HS-5 (cell line): ENCODE measurements at places on chromosomes 13 and 19.

DNA sequence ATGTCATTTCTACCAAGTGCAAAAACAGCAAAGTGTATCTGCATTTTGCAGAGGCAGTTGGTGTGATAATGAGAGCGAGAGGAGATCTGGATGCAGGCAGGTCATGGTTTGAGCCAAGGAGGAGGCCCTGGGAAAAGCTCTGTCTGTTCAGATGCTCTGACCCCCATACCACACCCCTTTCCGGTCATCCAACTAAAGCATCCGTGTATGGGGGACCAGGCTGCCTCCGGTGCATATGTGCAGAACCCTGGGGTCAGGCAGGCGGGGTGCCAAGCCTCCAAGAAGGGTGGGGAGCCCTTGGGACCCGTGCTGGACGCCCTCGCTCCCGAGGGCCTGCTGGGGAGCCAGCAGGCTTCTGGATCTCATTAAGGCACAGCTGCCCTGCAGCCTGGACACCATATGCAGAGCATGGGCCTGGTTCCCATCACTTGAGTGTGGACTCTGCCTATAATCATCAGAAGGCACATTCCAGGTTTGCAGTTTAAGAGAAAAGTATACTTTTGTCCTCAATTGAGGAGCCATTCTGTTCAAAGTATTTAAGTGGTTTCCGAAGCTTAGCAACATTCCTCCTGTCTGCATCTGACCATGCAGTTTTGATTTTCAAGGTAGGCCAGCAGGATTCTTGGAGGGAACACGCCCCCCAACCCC is 56.1 kb downstream of the ALOX5AP start:
- no peak for DNase-seq

- DNase-seq, result no peak
Observed at GRCh38 chr19:7326105-7326877, 22.4 kb upstream of the ARHGEF18 start.

DNA sequence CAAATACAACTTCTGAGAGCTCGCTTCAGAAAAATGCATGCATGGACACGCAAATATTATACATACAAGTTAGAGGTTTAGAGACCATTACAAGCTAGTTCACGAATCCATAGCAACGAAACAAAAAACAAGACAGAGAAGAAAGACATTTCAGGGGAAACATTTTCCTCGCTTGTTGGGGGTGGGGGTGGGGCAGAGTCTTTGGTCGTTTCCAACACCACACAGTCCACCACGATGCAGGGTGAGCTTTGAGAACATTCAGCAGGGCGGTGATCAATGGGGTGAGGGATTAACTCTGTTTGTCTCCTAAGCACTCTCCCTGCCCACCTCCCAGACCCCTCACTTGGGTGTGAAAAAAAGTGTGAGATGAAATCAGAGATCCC is 651 bp downstream of the OXGR1 start:
- no peak for DNase-seq

DNA sequence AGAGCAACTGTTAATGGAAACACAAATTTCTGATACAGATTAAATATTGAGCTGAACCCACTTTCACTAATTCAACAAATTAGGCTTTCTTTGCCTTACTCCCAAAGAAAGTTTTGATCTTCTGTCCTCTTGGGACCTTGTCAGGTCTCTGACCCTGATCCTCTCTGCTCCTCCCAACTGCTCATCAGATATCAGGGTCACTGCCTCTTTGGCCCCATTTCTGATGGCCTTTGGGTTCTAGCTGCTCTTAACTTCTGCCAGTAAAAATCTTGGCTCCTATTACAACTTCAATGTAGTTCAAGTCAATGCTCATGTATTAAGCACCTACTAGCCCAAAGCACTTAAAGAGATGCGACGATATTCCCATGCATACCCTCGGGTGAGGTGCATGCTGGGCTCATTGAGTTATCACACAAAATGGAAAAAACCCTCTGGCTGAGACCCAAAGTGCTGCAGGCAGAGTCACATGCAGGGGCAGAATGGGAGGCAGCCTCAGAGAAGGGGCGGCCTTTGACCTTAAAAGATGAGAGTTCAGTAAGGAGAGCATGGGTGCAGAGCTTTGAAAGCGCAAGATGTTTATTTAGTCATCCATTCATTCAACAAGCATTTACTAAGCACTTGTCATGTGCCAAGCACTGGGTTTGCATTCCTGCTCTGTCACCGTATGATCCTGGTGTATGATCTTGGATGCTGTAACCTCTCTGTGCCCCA is 183.4 kb downstream of the USP12 start:
- DNase-seq, result no peak

DNA sequence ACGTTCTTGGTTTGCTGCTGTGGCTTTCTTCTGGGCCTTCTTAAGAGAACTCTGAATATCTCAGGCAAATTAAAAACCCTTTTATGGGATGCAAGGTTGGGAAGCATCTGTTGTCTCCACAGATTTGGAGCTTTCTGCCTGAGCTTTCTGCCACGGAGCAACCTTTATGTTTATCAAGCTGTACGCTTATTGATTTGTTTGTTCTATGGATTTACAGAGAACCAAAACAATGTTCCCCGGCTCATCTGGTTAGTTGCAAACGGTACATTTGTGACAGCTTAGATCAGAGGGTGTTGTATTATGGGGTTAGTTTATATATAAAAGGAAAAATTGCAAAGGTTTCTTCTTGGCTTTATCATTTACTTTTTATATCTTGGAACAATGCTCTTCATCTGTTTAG is 479.6 kb downstream of the DIAPH3 start:
- no peak for DNase-seq

DNA sequence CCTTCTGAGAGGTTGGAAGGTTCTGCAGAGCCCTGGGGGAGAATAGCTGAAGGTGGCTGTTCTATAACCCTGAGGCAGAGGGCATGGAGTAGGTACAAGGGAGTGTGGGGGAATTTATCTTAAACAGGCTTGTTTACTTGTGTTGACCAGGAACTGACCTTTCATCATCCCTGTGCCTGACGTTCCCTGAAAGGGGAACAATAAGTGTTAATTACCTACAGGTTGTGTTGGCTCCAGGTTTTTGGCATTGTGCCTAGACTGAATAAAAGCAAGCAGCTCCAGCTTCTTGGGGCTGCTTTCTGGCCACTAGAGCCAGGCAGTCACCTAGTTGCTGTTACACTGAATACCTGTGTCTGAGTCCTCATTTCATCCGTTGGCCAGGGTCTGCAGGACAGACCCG is 60.0 kb downstream of the ZNF627 start:
- DNase-seq, result no peak

GRCh38 chr19:50573741-50574461 is 5.7 kb upstream of the LRRC4B start:
- no peak for DNase-seq

- no peak for DNase-seq
Observed at GRCh38 chr13:93341517-93341916, 114.9 kb downstream of the GPC6 start.

DNA sequence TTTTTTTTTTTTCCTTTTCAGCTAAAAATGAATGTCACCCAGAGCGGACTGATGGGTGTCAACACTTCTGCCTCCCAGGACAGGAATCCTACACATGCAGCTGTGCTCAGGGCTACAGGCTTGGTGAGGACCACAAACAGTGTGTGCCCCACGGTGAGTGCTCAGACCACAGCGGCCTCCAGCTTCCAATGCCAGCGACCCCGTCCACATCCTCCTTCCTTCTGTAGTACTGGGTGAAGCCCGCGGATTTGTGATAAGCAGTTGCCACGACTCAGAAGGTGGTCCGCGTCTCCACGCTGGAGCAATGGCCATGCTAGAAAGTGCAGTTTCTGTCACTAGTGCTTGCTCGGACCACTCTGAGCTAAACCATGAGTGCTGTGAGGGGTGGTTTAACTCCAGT is 6.0 kb downstream of the PROZ start:
- no peak for DNase-seq

- DNase-seq, result no peak
Observed at GRCh38 chr19:33788676-33789075, 8.0 kb upstream of the KCTD15 start.

GRCh38 chr19:28736528-28736927 is 476.4 kb downstream of the UQCRFS1 start:
- no peak for DNase-seq

- no peak for DNase-seq
Observed at GRCh38 chr13:79992111-79992510, 348.8 kb downstream of the SPRY2 start.

GRCh38 chr19:15563325-15563794 is 51.7 kb upstream of the CYP4F8 start:
- no peak for DNase-seq

DNA sequence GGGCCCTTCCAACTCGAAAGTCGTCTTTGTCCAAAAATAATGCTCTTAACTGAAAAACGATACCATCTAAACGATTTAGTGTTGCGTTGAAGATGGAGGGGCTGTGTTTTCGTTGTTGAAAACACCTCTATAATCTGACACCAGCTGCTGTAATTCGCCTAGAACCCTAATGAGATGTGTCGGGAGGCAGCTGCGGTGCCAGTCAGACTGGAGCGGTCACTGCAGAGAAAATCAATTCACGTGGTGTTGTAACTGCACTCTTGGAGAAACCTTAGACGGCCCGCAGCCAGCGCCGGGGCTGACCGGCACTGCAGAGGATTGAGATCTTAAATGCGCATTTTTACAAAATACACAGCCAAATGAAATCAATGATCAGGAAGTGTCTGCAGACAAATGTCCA is 339.1 kb downstream of the ZNF536 start:
- no peak for DNase-seq

DNA sequence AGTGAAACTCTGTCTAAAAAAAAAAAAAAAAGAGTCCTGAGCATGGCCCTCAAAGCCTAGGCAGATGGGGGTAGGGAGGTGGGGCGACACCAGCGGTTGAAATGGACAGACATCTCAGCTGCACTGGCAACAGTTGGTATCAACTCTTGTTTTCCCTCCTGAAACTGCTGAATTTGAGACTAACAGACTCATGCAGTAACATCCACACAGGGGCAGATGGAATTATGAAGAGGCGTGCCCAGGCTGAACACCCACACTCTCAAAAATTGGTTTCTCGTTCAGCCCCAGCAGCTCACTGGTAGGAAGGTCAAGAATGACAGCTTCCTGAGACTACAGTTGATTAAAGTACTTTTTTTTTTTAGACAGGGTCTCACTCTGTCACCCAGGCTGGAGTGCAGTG is 24.1 kb downstream of the PBX4 start:
- no peak for DNase-seq
